NB4 (cell line): ENCODE measurements at places on chromosomes 4 and X.

DNA sequence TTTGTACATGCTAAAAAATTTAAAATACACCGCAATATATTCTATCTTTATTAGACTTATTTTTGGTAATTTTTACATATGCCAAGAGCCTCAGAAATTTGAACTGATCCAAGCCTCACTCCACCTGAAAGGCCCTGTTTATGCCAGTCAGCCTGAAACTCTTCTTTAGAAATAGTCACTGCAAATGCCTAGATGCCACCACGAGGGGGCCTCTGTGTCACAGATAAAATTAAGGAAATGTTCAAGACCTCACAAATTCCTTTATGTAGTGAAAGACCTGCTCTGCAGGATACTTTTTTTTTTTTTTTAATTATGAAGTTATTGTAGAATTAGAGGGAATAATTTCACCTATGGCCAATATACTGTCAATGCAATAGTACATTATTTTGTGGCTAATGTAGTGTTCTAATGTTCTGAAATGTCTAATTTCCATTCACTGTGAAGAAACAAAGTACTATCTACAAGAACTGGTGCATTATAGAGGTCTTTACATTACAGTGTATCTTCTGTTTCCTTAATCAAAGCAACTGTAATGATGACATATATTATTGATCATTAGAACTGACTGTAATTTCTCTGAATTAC is 69.8 kb downstream of the DTHD1 start:
- peak; percentile 74 for DNase-seq

GRCh38 chr4:139557556-139558110 is 1.6 kb upstream of the SETD7 start:
- DNase-seq = peak; percentile 12

DNA sequence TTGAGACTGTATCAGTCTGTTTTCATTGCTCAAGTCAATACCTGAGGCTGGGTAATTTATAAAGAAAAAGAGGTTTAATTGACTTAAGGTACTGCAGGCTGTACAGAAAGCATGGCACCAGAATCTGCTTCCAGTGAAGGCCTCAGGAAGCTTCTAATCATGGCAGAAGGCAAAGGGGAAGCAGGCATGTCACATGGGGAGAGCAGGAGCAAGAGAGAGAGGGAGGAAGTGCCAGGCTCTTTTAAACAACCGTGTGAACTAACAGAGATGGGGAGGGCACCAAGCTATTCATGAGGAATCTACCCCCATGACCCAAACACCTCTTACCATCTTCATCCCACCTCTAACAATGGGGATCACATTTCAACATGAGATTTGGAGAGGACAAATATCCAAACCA is 7.2 kb upstream of the TMEM131L start:
- DNase-seq = no peak

DNA sequence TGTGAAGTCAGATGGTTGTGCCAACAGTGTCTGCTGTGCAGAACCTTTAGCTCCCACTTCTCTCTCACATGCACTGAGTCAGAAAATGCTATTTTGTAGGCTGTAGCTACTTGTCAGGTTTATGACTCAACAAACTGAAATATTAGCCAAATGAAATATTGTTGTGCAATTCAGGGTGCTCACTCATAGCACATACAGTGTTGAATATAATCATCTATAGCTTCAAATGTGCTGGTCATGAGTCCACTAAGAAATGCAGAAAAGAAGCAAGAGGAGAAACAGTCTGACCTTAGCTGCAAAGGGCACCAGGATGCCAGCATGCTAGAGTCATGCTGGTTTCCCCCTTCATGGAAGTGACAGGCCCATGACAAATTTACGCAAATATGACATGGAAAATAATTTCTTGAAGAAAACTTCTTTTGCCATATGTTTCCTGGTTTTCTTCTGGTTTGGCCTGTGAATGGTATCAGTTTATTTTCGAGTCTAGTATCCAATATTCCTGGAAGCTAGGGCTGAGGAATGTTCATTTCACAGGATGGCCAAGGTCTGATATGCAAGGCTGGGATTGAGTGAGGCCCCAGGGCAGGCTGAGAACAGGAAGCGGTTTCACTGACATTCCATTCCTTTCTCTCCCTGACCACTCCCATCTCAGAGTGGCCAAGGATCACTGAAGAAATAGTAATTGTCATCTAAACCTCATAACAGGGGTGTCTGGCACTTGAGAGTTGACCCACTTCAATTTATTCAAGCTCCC is 10.3 kb upstream of the CXCL2 start:
- peak; percentile 86 for DNase-seq

DNA sequence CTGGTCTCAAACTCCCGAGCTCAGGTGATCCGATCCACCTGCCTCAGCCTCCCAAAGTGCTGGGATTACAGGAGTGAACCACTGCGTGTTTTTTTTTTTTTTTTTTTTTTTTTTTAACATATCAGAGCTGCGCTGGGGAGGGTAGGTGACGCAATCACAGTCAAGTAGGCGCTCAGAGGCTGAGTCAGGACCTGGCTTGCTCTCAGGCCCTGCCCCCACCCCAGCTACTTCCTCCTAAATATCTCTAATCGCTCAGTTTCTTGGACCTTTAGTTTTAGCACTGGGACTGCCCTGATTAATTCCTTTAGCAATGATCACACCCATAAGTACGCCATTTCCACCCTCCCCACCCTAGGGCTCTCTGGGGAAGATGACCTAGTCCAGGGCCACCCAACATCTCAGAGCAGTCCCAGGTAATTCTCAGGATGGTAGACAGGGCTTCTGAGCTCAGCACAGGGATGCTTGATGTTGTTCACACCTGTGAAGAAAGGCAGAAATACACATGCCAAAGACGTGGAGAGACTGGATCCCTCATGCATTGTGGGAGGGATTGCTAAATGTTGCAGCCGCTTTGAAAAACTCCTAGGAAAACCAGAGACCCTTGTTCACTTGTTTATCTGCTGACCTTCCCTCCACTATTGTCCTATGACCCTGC is 50.2 kb downstream of the DDX3X start:
- peak; percentile 87 for DNase-seq

DNA sequence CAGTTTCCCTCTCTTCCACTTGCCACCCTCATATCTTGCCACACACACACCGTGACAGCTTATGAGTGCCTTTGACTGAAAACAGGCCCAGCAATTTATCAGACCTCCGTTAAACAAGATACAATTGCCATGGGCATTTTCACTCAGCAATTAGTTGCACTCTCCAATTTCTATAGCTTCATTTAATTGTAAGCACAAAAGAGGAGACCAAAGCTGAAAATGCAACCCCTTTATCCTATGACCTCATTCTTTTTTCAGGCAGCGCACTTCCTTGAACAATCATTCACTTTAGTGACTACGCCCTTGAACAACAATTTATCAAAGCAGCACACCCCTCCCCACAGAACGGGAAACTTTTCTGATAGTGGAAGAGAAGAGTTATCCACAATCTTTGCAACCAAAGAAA is 4.1 kb downstream of the POF1B start:
- DNase-seq = no peak

- DNase-seq = peak; percentile 70
Measured at GRCh38 chr4:53905941-53906377, 158.4 kb downstream of the CHIC2 start.

DNA sequence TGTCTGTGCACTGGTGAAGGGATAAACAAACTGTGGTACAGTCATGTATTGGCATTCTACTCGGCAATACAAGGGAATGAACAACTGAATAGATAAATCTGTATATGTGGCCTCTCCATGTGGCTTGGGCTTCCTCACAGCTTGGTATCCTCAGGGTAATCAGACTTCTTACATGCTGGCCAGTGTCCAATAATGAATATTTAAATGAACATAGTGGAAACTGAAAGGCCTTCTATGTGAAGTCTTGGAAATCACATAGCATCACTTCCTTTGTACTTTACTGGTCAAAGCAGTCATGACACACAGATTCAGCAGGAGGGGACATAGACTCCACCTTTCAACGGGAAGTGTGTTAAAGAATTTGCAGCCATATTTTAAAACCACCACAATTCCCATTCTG is 33.4 kb upstream of the GPR101 start:
- no peak for DNase-seq

GRCh38 chr4:46839128-46839527 is 69.9 kb downstream of the COX7B2 start:
- no peak for DNase-seq

DNA sequence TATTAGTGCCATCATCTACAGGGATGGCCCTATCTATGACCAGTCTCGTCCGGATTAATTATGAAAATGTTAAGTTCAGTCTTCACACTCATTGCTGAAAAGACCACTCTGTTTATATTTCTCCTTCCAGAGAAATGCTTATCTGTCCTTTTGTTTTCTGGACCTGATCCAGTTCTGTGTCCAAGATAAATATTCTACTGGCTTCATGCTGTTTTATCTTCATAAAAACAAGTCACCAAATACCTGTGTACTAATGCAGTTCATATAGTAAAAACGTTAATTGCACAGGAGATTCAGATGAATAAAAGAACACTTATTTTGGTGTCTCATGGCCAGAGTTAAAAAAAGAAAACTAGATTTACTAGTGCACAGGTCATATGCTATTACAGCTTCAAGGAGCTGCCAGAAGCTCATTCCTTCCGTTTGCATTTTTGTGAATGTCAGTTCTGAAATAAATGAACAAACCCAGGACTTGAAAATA is 17.3 kb downstream of the FNIP2 start:
- DNase-seq = no peak

GRCh38 chrX:37846141-37846540 is 1.2 kb downstream of the DYNLT3 start:
- DNase-seq = peak; percentile 15

- no peak for DNase-seq
Measured at GRCh38 chr4:87531621-87532020, 2.4 kb upstream of the SPARCL1 start.

- no peak for DNase-seq
Measured at GRCh38 chr4:48681856-48682255, 98.2 kb downstream of the FRYL start.

GRCh38 chr4:154485127-154485773 is 6.3 kb downstream of the DCHS2 start:
- DNase-seq = peak; percentile 64

GRCh38 chrX:115952417-115953092 is 218.0 kb upstream of the AGTR2 start:
- DNase-seq = no peak

GRCh38 chr4:142845293-142846107 is 601 bp downstream of the INPP4B start:
- no peak for DNase-seq

DNA sequence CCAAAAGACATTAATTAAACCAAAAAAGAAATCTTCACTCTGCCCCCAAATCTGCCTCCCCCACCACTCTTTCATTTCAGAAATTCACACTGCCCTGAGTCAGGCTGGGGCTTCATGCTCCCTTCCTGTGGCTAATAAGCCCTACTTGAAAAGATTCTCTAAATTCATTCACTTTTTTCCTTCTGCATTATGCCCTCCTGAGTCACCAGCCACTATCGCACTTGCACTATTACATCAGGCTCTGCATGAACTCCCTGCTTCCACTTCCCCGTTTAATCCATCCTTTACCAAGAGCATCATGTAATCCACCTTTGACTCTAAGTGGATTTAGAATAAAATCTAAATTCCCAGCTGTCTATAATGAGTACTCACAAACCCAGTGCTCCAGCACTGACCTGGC is 295.4 kb upstream of the KLF3 start:
- peak; percentile 28 for DNase-seq

GRCh38 chrX:138775517-138775916 is 64.0 kb upstream of the FGF13 start:
- DNase-seq = peak; percentile 23

GRCh38 chr4:85968945-85969819 is 390.7 kb downstream of the MAPK10 start:
- DNase-seq = peak; percentile 36

GRCh38 chrX:119069128-119069527 is 3.7 kb upstream of the CT47C1 start:
- no peak for DNase-seq

GRCh38 chrX:576904-577560 is 53.6 kb upstream of the SHOX start:
- DNase-seq = no peak

GRCh38 chrX:41559235-41560052 is 112.3 kb downstream of the NYX start:
- peak; percentile 56 for DNase-seq

DNA sequence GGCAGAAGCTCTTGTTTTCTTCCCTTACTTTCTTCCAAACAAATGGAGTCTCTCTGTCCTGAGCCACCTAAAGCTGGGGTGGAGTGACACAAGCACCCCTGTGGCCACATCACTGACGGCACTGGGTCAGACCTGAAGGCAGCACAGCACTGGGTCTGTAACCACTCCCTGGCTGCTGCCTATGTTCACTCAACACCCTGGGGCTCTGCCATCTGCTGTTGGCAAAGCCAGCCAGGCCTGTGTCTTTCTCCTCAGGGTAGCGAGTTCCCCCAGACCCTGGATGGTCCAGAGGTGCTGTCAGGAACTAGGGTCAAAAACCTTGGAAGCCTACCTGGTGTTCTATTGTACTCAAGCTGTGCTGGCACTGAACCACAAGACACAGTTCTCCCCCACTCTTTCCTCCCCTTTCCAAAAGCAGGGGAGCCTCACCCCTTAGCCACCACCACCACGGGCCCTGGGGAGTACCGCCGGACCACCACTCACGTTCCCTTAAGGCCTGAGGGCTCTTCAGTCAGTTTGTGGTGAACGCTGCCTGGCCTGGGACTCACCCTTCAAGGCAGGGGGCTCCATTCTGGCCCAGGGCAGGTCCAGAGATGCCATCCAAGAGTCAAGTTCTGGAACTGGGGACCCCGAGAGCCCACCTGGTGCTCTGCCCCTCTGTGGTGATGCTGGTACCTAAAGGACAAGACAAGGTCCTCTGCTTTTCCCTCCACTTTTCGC is 31.5 kb downstream of the TMEM271 start:
- no peak for DNase-seq

GRCh38 chr4:119490335-119490734 is 138.3 kb downstream of the PDE5A start:
- peak; percentile 16 for DNase-seq

DNA sequence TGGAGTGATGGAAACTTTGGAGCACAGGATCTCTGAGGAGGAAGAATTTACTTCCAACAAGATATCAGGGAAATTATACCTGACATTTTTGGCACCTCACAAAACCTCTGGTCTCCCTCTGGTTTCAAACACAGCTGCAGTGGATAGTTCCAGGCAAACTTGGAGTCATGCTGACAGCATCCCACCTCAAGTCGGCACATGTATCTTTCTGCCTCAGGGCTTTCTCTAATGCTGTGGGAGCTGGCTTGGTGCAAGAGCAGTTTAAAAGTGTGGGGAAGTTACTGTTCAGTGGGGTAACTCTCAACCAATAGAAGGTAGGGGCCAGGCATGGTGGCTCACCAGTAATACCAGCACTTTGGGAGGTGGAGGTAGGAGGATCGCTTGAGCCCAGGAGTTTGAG is 207.1 kb upstream of the NHS start:
- no peak for DNase-seq

- no peak for DNase-seq
Measured at GRCh38 chr4:94965852-94966251, 208.1 kb downstream of the BMPR1B start.

DNA sequence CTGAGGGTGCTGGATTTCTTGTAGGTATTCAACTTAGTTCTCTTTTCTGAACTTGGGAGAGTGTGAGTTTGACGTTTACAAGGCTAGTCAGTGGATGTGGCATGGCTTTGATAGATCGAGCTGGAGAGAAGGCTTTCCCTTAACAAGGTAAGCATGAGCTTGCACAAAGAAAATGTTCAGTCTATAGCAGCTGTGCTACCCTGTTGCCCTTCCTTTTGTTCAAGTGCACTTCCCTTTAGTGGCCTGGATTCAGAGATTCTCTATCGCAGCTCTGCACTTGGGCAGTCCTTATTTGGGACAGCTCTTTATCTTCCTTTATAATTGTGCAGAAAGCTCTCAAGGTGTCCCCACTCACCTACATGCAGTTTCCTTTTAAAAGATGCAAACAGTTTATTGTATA is 198.0 kb downstream of the ARHGAP24 start:
- no peak for DNase-seq

- no peak for DNase-seq
Measured at GRCh38 chrX:10598540-10598939, 21.8 kb downstream of the MID1 start.
